Stimulated activated CD4-positive, alpha-beta T cell treated with anti-CD3 and anti-CD28 coated beads, Interleukin-1b, Interleukin-23, amount 100 ng/mL, for 48 hours (primary cell): ENCODE measurements at places on chromosomes 3 and 15.
A peak's percentile ranks its signal among the peaks of the same experiment; 100 is the strongest.

DNA sequence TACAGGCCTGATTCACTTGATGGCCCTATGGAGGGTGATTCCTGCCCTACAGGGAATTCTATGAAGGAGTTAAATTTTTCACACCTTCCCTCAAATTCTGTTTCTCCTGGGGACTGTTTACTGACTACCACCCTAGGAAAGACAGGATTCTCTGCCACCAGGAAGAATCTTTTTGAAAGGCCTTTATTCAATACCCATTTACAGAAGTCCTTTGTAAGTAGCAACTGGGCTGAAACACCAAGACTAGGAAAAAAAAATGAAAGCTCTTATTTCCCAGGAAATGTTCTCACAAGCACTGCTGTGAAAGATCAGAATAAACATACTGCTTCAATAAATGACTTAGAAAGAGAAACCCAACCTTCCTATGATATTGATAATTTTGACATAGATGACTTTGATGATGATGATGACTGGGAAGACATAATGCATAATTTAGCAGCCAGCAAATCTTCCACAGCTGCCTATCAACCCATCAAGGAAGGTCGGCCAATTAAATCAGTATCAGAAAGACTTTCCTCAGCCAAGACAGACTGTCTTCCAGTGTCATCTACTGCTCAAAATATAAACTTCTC lies 43.6 kb downstream of the BLM start:
- DNase-seq: no peak

GRCh38 chr3:149340310-149340933 lies 7.0 kb upstream of the TM4SF18 start:
- no peak for DNase-seq

- DNase-seq: no peak
Measured at GRCh38 chr3:187963003-187963676, 190.8 kb upstream of the LPP start.

- DNase-seq: no peak
Measured at GRCh38 chr3:52440671-52441070, 4.2 kb downstream of the SEMA3G start.

- DNase-seq: peak; percentile 79
Measured at GRCh38 chr3:20039765-20040547, at the start of gene KAT2B. Gene KAT2B, plus strand, starts transcription at chr3:20040446. Its CDS starts 32 bp downstream, at chr3:20040478.

DNA sequence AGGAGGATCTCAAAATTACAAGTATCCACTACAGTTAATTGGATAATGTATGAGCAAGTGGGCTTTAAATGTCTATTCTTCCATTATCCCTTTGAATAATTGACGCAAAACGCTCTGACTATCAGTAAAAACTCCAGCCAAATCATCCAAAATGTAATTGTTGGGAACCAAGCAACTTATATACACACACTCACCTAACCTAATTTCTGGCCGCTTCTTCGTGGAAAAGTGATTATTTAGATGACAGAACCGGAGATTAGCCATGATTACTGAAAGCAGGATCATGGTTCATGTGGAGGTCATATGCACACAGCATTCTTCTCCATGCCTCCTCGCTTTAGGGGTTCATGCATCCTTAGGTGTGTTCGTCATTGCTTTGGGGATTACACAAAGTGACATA lies 992.4 kb downstream of the NAALADL2 start:
- no peak for DNase-seq

DNA sequence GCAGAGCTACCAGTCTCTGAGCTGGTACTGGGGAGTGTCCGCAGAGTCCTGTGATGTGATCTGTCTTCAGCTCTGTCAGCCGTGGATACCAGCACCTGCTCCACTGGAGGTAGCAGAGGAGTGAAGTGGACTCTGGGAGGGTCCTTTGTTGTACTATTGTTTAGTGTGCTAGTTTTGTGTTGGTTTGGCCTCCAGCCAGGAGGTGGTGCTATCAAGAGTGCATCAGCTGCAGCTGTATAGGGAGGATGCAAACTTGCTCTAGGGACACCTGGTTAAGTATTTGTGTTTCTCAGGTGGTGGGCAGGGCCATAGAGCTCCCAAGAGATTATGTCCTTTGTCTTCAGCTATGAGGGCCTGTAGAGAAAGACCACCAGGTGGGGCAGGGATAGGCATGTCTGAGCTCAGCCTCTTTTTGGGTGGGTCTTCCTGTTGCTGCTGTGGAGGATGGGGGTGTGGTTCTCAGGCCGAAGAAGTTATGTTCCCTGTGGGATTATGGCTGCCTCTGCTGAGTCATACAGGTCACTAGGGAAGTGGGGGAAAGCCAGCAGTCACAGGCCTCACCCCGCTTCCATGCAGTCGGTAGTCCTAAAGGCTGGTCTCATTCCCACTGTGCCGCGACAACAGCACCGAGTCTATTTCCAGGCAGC lies 443.2 kb upstream of the TBL1XR1 start:
- DNase-seq: no peak

GRCh38 chr3:150737874-150738679 lies 24.9 kb downstream of the SIAH2 start:
- peak; percentile 74 for DNase-seq

DNA sequence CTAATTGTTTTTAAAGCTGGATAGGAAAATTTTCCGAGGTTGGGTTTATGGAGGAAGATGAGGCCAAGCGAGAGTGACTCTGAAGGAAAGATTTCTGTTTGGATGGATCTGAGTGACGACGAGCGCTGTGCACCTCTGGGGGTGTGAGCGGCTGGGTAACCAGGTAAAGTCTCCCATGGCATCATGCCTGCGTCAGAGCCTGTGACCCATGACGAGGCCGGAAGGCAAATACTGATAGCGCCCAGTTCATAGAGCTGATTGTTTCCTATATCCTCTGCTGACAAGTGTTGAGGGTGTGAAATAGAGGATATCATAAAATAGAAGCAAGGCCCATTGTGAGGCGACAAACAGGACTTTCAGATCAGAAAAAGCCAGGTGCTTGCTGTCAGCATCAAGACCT lies 33.7 kb upstream of the MAGEF1 start:
- no peak for DNase-seq

- DNase-seq: no peak
Measured at GRCh38 chr3:197305854-197306253, 7.4 kb upstream of the DLG1 start.

GRCh38 chr3:107910713-107911259 lies 180.0 kb downstream of the CD47 start:
- peak; percentile 55 for DNase-seq

DNA sequence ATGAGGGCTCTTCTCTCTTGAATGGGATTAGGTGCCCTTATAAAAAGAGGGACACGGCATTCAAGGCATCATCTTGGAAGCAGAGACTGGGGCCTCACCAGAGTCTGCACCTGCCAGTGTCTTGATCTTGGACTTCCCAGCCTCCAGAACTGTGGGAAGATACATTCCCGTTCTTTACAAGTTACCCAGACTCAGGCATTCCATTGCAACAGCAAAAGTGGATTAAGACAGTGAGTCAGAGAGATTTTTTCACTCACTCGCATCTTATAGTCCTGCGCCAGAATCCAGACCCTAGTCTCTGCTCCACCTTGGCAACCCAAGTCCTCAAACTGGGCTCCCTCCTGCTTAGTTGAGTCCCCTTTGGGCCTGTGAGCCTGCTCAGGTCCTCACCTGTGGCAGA lies 2.7 kb downstream of the LCTL start:
- no peak for DNase-seq

- DNase-seq: no peak
Measured at GRCh38 chr3:117141812-117142211, 432.2 kb downstream of the TUSC7 start.

DNA sequence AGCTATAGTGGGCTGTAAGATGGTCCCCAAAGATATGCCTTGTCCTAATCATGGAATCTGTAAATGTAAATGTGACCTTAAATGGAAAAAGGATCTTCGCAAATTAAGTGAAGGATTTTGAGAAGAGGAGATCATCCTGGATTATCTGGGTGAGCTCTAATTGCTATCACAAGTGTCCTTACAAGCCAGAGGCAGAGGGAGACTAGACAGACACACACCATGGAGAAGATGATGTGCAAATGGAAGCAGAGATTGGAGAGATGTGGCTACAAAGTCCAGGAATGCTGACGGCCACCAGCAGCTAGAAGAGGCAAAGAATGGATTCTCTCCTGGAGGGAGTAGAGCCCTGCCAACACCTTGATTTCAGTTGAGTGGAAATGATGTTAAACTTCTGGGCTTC lies 102.3 kb upstream of the PROK2 start:
- no peak for DNase-seq
